ENCODE measurements at places on chromosomes 3 and 15. TPM values are rescaled to one million over a fixed set of nuclear protein-coding genes. Genes with fewer than 3 reads are reported as not detected.

DNA sequence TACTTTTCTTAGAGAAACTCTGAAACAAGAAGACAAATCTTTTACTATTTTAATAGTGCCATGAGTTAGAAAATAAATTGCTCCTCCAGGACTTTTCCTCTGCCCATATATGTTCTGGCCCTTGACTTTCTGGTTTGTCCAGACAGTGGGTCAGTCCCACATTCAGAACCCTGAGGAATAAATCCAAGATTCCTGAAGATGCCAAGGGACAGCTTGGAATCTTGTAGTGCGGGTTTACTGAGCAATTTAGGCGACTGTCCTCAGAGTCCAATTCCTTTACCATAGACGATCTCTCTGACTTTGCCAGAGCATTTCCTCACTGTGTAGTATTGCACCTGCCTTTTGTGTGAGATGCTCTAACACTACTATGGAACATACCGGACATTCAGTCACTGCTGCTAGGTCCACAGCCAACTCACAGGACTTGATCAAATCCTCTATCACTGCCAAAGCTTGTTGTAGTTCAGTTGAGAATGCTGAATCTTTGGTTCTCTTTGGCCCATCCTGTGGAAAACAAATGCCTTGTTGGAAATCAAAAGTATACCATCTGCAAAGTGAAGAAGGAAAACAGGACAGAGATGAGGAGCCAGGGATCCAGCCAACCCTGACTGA, 37.4 kb upstream of the B3GNT5 start:
- no peak for DNase-seq

- no peak for DNase-seq
Measured at GRCh38 chr3:23919628-23920027, 2.7 kb downstream of the RPL15 start.

DNA sequence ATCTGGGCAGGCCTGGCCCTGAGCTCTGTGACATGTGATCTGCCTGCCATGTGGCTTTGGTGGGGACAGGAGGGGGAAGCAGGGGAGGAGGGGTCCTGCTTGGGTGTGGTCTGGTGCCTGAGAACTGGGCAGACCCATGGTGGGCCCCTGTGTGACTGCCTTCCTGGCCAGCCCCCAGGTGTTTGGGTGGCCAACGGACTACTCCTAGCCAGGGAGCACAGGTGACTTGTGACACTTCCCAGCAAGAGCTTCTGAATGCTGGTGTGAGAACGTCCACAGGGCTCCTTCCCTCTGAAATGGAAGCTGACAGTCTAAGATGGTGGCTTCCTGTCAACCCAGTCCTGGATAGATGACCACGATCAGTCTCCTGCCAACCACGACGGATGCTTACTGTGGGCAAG, 136.1 kb upstream of the MEF2A start:
- peak; percentile 11 for DNase-seq

Gene BNC1
- total RNA-seq, result 3.0 TPM

GRCh38 chr15:27061739-27062138, 90.8 kb downstream of the GABRG3 start:
- DNase-seq, result no peak

GRCh38 chr3:150098621-150099020, 127.9 kb upstream of the PFN2 start:
- DNase-seq, result no peak

DNA sequence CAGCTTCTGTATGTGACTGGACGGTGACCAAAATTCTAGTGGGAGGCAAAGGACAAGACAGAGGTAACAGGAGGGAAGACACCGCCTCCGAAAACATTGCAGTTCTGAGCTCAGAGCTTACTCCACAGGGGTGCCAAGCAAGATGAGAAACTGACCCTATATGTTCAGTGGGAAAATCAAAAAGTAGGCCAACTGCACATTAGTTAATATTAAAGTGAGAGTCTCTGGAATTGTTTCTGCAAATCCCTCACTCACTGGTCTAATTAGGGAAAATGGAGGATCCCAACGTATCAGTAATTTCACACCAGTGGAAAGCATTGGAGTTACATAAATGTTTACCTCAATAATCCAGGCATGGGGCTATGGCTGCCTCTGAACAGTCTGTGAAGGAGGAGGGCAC, 313.3 kb upstream of the KCNH8 start:
- DNase-seq, result no peak

GRCh38 chr3:154059833-154060232, 61.4 kb upstream of the ARHGEF26 start:
- DNase-seq, result no peak

Gene MST1R
- total RNA-seq, result 1.7 TPM

- no peak for DNase-seq
Measured at GRCh38 chr3:31247850-31248562, 284.7 kb upstream of the STT3B start.

Gene PLSCR2
- total RNA-seq, result not detected

Data from left cardiac atrium (tissue), 4 donors.